Caki2 (cell line): ENCODE measurements at places on chromosomes 5 and 9.

DNA sequence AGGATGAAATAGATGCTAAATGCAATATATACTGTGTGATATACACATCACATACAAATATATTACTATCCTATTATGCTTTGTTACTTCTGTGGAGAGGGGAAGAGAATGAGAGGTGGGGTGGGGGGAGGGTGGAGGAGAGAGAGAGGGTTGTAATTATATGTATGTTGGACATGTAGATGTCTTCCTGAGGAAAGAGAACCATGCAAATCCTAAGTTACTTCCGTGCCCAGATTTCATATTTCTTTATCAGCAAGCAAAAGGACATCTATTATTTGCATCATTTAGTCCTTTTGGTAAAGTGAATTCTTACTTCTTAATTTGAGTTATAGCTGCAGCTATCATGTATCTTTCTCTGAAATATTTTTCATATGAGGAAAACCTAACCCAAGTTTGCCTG lies 187.5 kb downstream of the ADGRV1 start:
- no peak for DNase-seq

- no peak for DNase-seq
Measured at GRCh38 chr5:66558560-66558959, 37.6 kb upstream of the MAST4 start.

- no peak for DNase-seq
Measured at GRCh38 chr9:10251490-10251889, 361.3 kb downstream of the PTPRD start.

GRCh38 chr9:111599092-111599954 lies at the start of gene PTGR1:
Gene PTGR1 (minus strand): TSS chr9:111599647. CDS start chr9:111597422, 2,225 bp downstream.
- peak; percentile 87 for DNase-seq

GRCh38 chr5:7910738-7911428 lies 41.9 kb downstream of the MTRR start:
- no peak for DNase-seq

DNA sequence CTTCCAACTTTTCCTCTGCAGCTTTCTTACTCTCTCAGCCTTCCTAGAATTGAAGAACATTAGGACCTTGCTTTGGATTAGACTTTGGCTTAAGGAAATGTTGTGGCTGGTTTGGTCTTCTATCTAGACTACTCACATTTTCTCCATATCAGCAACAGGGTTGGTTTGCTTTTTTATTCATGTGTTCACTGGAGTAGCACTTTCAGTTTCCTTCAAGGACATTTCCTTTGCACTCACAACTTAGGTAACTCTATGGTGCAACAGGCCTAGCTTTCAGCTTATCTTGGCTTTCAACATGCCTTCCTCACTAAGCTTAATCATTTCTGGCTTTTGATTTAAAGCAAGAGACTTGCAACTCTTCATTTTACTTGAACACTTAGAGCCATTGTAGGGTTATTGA lies 153.1 kb downstream of the CCDC192 start:
- DNase-seq: no peak

- no peak for DNase-seq
Measured at GRCh38 chr5:106584268-106584667, 1086.5 kb downstream of the EFNA5 start.

DNA sequence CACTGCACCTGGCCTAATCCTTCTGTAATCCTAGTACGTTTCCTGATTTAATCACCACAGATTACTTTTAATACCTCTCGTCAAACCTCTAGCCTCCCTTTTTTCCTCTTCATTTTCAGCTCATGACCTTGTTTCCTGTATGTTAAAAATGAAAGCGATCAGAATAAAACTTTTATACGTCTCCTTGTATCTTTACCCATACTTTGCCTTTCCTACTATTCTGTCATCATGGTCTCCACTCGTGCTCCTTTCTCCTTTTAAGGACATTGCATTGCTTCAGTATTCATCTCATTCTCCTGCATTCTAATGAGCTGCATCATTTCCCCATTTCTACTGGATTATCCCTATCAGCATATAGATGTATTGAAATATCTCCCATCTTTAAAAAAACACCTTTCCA lies 8.5 kb downstream of the CDC42SE2 start:
- DNase-seq: no peak

- no peak for DNase-seq
Measured at GRCh38 chr9:36894695-36895310, 139.3 kb downstream of the PAX5 start.

DNA sequence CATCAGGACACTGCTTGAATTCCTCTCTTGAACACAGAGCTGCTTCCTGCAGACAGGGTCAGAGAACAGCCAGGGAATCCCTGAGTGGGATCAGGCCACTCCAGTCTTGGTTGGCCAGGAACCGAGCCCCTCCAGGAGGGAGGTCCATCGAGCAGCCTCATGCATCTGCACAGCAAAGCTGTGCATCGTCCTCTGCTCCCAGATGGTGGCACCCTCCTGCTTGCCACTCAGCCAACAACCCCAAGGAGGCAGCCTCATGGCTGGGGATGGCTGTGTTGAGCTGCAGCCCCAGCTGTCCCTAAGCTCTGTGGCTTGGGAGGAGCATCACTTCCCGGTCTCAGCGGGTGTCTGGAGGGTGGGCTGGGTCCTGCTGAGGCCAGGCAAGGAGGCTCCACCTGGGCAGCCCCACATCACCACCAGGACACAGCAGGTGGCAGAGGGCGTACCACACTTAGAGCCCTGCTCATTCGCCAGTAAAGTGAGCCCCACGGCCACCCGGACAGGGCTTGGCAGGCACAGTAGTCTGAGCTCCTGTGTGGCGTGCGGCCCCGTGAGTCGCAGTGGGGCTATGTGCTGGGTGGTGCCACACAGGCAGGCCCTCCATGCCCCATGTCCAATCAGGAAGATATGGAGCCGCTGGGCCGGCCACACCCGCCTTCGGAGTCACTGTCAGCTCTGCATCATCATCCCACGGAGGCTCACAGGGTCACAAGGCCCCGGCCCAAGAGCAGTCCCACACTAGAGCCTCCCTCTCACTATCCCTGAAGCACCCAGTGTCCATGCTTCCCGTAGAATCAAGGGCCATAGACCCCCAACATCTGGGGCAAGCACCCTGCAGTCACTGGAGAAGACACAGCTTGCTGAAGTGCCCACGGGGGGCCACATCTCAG lies 11.9 kb downstream of the LPCAT1 start:
- peak; percentile 66 for DNase-seq

GRCh38 chr9:131397100-131397790 lies 3.4 kb downstream of the PRRC2B start:
- peak; percentile 44 for DNase-seq

DNA sequence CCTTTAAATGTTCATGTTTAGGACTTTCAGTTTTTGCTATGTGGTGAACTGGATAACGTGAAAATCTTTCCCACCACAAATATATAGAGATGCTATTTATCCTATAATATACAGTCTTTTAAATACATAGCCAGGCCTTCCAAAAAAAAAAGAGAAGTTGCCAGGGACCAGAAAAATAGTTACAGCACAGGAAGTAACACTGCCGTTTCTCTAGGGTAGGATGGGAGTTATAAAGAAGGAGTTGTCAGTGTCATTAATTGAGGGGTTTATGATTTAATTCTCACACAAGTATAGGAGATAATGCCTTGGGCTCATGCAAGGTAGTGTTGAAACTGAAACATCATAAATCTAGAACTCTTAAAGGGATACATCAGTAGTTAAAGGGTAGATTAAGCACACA lies 83.9 kb downstream of the LRRC70 start:
- DNase-seq: no peak

GRCh38 chr9:99274495-99274894 lies 52.4 kb downstream of the SEC61B start:
- no peak for DNase-seq

DNA sequence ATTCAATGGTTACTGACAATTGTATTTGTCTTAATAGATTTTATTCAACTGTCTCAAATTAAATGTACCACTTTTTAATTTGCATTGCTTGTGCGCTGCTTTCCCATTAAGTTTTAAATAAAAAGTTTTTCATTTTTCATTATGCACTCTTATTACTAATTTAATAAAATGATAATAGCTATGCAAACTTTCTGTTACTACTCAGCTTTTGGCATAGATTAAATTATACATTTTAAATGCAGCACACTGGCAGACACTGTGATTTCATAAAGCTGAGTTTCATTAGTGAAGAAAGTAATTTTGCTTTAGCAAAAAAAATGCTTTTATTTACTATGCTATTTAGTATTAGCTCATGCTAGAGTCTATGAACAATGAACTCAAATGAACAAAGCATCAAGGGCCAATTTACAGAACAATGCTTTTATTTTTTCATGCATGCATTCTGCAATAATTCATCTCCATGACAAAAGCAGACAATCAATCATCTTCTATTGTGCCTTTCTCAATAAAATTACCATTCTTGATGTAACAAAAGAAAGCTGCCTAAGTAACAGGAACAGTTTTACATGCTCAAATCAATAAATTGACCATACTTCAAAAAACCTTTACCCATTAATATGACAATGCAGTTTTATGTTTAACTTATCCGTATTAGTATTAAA lies 595.2 kb upstream of the ARRDC3 start:
- DNase-seq: no peak

- DNase-seq: no peak
Measured at GRCh38 chr5:136030956-136031611, 2.3 kb downstream of the TGFBI start.

GRCh38 chr5:178555005-178555404 lies 35.2 kb downstream of the COL23A1 start:
- no peak for DNase-seq

DNA sequence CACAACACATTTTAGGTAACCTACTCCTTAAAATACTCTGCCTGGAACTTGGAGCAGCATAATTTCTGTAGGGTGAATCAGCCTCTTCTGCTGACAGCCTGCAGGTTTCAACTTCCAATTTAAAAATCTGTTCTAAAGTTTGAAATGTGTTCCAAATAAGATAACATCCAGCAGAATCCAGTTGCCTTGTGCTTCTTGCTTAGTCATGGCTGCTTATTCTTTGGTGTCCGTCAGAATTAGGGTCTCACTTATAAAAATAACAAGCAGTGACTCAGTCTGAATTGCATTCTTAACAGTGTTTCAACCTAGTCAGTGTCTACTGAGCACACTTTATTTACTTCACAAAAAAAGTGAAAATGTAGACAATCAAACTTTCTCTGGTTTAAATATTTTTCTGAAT lies 3.7 kb downstream of the CDH6 start:
- peak; percentile 47 for DNase-seq

DNA sequence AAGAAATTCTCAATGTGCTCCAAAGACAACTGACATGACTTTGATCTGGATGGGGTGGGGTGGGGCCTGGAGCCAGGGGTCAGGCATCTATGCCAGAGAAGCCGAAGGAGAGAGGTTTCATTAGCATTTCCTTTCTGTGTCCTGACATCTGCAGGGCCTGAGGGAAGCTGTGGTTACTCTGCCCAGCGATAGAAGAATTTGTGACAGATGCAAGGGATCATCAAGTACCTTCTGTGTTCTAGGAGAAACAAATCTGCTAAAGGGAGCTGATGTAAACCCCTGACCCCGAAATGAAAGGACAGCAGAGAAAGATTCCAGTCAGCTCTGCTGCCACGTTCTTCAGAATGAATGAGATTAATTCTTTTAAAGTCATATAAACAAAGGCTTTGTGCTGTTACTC lies 335.7 kb downstream of the PRELID2 start:
- DNase-seq: no peak

- DNase-seq: no peak
Measured at GRCh38 chr9:121711281-121711680, 59.8 kb downstream of the DAB2IP start.

GRCh38 chr5:170362102-170362501 lies 27.1 kb downstream of the KCNMB1 start:
- no peak for DNase-seq

GRCh38 chr9:96044401-96044800 lies 168.9 kb downstream of the ERCC6L2 start:
- no peak for DNase-seq
